ENCODE measurements at places on chromosomes 1 and 21.
A peak's percentile ranks its signal among the peaks of the same experiment; 100 is the strongest.

DNA sequence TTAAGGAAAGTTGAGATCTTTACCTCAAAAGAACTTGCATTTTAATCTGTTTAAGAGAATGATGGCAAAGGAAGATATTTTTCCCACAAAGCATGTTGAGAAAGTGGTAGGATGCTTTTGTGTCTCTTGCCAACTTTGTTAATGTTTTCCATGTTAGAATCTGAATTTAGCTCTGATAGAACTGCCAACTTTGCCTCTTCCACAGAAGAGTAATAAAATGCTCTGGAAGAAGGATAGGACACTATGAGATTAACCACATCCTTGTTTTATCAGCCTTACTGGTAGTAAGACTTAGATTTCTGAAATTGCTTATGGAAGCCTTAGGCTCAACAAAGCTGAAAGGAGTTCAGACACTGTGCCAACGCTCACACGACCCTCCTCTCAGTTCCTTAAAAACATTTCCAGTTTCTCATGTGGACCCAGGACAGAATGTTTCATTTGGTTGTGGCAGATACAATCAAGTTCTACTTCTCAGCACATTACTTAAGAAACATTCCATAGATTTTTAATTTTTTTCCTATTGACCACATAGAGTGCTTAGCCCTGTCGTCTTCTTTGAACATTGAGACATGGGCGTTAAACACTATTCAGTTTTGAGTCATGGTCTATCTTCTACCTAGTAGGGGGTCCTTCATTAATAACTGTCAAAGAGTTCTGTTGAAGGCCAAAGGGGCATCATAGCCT lies 59.0 kb downstream of the MTR start:
- no peak for DNase-seq

DNA sequence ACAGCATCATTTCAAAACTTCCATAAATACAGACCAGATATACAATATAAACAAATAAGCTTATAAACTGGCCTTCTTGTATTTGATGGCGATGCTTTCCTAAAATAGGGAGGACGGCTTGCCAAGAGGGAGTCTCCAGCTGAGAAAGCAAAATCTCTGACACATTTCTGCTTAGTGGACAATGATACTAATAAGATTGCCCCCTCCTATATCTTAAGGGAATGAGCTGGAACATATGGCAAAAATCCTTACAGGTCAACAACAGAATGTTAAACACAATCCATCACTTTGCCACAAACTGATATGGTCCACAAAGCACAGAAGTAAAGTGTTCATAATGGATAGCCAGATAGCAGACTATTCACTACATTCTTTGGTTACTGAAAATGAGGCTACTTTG lies 7.1 kb upstream of the GADD45A start:
- no peak for DNase-seq

DNA sequence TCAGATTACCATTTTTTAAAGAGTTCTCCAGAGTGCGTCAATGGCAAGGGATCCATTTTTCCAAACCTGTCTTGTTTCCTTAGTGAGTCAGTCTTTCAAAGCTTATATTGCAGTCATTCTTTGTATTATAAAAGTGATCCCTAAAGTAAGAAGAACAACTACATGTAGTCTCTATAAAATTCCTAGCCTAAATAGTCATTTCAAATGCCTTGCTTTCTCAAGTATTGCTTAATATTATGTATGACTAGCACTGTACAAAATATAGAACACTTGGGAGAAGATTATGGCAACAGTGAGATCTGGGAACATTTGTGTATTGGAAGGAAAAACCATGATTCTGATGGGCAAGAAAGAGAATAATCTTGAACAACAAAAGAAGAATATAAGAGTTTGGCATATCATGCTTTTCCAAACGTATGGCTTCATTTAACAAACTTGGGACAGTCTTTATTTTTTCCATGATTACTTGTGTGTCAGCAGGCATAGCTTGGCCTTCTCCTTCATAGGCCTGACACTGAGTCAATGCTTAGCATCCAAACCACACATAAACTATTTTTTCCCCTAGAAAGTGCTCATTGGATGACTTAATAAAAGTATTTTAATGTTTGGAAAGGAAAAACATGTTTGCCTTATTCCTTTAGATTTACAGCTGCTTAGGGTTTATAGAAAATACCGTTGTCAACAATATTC lies 547.4 kb downstream of the LTN1 start:
- no peak for DNase-seq

GRCh38 chr1:38129971-38130370 lies 83.4 kb upstream of the POU3F1 start:
- DNase-seq: no peak

- DNase-seq: no peak
Measured at GRCh38 chr1:174225499-174226204, 66.3 kb downstream of the RABGAP1L start.

DNA sequence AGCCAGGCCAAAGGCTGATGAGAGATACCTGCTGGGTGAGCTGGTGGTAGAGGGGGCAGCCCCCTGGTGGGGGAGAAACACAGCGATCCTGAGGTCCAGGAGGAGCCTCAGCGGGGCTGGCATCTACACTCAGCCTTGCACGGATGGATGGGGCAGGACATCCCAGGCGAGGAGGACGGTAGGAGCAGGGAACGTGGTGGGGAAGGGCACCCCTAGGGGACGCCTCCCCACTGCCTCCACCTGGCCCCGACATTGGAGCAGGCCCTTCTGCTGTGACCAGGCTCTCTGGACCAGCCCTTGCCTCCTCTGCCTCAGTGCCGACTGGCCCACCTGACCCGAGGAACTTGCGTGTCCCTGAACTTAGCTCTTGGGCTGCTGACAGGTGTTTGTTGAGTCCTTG lies 6.4 kb upstream of the MMEL1 start:
- no peak for DNase-seq

DNA sequence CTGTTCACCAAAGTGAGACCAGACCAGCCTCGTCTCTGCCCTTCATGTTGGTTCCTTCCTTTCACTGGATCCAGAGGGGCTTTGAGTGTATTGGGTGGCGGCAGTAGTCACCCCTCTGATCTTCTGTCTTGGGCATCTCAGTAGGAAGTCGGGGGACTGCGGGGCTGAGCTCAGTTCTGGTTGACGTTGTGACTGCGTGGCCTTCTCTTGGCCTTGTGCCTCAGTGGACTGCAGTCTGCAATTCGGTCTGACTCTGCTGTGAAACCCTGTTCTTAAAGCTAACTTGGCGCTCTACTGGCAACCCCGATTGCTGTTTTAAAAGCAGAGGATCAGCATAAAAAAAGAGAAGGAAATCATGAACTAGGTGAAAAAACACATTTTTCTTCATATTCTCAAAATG lies 56.7 kb downstream of the SLC37A1 start:
- no peak for DNase-seq

GRCh38 chr1:198630863-198631262 lies 8.0 kb upstream of the PTPRC start:
- DNase-seq: no peak

GRCh38 chr1:212777151-212777550 lies 14.4 kb downstream of the NSL1 start:
- DNase-seq: no peak

- DNase-seq: no peak
Measured at GRCh38 chr1:6260433-6260934, 414 bp downstream of the GPR153 start.

DNA sequence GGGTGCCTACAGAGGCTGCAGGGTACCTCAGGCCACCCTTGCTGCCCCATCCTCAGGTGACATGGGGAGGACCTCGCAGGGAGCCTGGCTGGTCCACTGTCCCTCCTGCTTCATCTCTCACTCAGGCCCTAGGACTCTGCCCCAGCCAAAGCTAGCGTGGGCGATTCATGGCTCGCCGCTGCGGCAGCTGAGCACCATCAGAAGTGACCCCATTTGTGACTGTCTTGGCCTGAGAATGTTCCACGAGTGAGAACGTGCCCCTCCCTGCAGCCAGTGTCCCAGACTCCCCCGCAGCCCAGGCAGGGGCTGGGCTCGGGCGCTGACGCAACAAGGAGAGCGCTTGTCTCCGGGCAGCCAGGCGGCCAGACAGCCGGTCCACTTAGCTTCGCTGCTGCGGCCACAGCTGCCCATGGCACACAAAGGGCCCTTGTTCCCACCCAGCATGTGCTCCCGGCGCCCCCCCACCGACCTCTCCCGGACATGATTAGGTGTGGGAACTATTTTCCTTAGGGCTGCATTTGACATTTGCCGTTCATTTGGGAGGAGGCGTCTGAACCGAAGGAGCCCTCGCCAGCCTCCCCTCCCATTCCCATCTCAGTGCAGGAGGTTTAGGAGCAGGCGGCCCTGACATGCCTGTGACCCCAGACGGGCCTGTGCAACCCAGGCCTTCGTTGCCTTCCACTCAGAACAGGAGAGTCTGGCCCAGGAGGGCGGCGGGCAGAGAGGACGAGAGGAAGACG lies 19.3 kb upstream of the POFUT2 start:
- no peak for DNase-seq

GRCh38 chr1:96804648-96805047 lies 83.1 kb downstream of the PTBP2 start:
- no peak for DNase-seq

DNA sequence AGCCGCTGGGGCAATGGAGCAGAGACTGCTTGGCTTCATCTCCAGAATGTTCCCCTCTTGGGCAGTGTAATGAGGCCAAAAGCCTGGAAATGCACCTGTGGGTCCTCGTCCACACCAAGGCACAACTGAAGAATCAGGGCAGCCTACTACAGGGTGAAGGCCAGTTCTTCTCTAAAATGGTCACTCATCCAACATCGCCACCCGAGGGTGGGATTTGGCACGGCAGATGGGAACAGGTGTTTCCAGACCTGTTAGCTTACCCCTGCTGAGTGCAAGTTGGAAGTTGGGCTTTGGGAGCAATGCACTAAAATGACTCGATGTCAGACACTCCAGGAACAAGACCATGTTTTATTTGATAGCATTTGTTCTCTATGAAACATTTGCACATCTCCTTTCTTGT lies 543.7 kb downstream of the NPHP4 start:
- peak; percentile 5 for DNase-seq

DNA sequence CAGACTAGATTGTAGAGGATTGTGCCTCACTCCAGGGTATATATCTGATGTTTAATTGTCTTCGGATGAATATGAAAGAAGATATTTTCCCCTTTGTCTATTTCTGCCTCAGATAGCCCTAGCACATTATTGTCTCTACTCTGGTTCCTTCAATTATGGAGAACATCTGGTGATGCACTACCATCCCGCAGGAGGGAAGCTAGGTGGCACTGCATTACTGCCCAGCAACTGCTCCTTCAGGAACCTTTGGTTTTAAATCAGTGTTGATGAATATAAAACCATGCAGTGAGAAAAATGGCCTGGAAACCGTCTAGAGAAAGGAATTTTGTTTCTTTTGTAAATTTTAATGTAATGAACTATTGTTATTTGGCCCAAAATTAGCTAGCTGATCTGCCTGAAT lies 68.5 kb downstream of the GPR88 start:
- no peak for DNase-seq

- no peak for DNase-seq
Measured at GRCh38 chr1:192485692-192486436, 89.7 kb upstream of the RGS1 start.

DNA sequence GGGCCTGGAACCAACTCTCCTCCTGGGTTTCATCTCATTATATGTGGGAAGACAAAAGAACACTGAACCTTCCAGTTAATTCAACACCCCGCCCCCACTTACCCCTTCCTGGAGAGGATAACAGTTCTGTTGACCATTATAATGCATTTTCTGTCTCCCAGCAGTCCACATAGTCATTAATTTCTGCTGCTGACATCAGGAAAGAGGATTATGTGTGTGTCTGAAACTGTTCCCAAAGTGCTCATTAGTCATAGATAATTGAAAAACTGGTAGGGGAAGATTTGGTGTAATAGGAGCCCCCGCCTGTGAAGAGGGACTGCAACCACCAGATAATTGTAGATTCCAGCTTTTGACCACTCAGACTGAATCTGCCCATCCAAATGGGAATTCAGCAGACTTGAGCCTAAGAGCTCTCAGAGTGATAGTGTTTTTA lies 208.7 kb downstream of the FGGY start:
- DNase-seq: no peak

GRCh38 chr1:113142791-113143190 lies 69.8 kb downstream of the LRIG2 start:
- no peak for DNase-seq

DNA sequence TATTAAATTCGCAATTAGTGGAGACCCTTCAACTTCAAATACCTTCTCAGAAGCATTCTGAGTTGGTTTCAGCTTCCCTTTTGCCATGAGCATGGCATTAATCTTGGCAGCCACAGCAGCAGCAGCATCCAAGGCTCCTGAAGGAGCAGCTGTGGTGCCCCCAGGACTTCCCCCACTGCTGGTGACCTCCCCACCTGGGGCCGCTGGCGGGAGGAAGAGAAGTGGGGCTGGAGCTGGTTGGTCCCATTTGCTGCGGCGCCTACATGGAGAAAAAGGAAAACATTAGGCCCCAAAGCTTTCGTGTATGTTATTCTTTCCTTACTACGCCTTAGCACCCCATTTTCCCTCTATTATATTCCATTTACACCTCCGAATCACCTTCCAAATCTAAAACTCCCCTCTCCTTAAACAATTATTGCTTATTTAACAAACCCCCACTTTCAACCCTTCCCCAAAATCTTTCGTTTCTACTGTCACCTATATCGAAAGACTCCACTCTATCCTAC lies 569 bp downstream of the KHDC4 start:
- DNase-seq: no peak

- no peak for DNase-seq
Measured at GRCh38 chr1:86239894-86240293, 83.3 kb upstream of the COL24A1 start.

- DNase-seq: no peak
Measured at GRCh38 chr21:37341254-37341960, 25.2 kb upstream of the DYRK1A start.

GRCh38 chr1:74468982-74469603 lies 43.3 kb downstream of the LRRC53 start:
- DNase-seq: no peak

DNA sequence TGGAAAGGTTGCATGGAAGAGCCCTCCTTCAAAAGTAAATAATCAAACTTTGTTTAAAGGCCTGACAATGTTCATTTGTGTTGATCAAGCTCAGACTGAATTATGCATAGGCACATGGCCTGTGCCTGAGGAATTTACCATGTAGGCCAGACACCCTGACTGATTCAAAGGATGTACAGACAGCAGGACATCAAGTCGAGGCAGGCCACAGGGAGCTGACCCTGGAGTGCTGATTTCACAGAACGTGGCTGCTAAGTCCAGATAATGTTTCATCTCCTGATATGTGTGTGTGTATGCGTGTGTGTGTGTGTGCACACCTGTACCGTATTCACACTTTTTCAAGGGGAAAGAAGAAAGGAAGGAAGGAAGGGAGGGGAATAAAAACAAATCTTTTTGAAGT lies 34.1 kb downstream of the NAV1 start:
- DNase-seq: no peak

- DNase-seq: no peak
Measured at GRCh38 chr1:14304381-14304865, 294.1 kb upstream of the KAZN start.

GRCh38 chr21:29601047-29601446 lies 302.3 kb downstream of the BACH1 start:
- DNase-seq: no peak

GRCh38 chr21:46516068-46516467 lies 57.4 kb downstream of the DIP2A start:
- no peak for DNase-seq

- DNase-seq: no peak
Measured at GRCh38 chr1:42951588-42951987, 7.1 kb downstream of the SLC2A1 start.

- DNase-seq: peak; percentile 58
Measured at GRCh38 chr1:208243967-208244916, at the start of gene PLXNA2. Gene PLXNA2, minus strand, starts transcription at chr1:208244384. Its CDS starts 26,462 bp downstream, at chr1:208217922.

GRCh38 chr21:42570841-42571387 lies 57.3 kb downstream of the SLC37A1 start:
- no peak for DNase-seq
